Tibial nerve (tissue), 4 donors: ENCODE measurements at places on chromosomes 7 and 10. TPM values are rescaled to one million over a fixed set of nuclear protein-coding genes. Genes with fewer than 3 reads are reported as not detected.

- DNase-seq, result no peak
Measured at GRCh38 chr10:30121401-30121800, 62.0 kb upstream of the JCAD start.

- no peak for DNase-seq
Measured at GRCh38 chr10:98351831-98352402, 63.1 kb downstream of the PYROXD2 start.

DNA sequence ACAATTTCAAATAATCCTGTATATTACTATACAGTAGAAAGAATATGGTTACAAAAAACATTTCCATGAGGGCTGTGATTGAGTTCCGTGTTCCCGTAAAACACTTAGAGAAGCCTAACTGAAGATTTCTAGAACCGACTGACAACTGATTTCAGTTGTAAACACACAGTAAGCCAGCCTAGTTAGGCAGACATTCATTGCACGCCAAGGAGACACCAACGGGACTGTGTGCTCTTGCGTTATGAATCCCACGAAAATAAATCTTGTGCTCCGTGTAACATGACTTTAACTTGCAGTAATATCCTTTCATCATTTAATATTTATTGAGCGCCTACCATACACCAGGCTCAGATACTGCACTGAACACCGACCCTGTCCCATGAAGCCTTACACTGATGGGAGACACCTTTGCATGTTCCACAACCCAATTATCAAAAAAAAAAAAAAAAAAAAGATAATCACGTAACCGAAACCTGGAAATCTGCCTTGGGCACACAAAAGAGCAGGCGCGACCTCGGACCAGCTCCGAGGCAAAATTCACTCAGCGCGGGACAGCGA lies 420 bp upstream of the KLHL7 start:
- DNase-seq, result no peak

- DNase-seq, result no peak
Measured at GRCh38 chr10:51137756-51138529, 63.7 kb downstream of the PRKG1 start.

GRCh38 chr7:1340461-1341360 lies 108.0 kb downstream of the UNCX start:
- no peak for DNase-seq

The RTKN2 gene
- not detected for total RNA-seq

The NUPR2 gene
- not detected for total RNA-seq

The HELLS gene
- 11.8 TPM for total RNA-seq
